ENCODE measurements at places on chromosomes 6 and 20.
A peak's percentile ranks its signal among the peaks of the same experiment; 100 is the strongest.

GRCh38 chr6:144340541-144341371, 55.6 kb downstream of the UTRN start:
- DNase-seq: no peak

GRCh38 chr6:155256122-155256795, 7.6 kb upstream of the CLDN20 start:
- no peak for DNase-seq

DNA sequence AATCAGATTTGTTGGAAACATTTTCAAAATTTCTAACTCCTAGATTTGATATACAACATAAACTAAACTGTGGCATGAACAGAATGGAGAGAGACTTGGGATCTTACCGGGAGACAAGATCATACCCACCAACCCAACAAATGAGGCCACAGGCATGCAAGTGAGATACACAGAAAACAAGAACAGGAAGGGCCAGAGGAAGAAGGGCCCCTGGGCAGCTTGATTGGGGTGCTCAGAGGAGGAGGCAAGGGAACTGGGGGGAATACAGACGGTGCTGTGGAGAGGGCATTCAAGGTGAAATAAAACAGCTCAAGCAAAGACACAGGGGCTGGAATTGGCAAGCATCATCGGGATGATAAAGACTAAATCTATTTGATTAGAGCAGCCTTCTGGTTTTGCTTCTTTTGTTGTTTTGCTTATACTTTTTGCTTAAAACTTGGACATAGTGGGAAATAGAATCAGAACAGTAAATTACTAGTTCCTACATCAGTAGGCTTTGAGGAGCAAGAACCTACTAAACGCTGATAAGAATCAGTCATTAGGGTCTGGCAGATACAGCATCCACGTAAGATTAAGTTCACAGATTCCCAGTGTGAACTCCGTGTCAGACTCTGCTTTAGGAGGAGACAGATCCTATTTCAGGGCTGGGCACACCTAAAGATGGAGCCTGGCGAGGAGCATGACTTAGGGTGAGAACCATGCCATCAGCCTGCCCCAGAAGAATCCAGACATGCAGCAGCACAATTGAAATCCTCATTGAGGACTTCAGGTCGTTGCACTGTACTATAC, 3.5 kb upstream of the RAMACL start:
- DNase-seq: no peak

DNA sequence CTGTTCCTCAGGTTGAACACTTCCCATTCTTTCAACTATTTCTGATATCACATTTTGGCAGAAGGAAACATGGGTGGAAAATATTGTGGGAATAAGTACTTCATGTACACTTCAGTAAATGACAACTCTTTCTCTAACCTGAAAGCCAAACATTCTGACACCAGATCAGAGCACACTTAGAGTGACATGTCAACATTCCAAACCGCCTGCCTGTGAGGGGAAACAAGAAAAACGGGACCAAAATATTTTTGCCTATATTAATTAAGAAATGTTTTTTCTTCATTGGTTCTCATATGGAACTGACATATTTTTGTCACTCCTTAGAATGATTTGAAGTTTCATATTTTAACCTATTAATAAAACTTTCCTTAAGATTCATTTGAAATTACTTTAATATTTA, 483.1 kb downstream of the MAFB start:
- DNase-seq: no peak

DNA sequence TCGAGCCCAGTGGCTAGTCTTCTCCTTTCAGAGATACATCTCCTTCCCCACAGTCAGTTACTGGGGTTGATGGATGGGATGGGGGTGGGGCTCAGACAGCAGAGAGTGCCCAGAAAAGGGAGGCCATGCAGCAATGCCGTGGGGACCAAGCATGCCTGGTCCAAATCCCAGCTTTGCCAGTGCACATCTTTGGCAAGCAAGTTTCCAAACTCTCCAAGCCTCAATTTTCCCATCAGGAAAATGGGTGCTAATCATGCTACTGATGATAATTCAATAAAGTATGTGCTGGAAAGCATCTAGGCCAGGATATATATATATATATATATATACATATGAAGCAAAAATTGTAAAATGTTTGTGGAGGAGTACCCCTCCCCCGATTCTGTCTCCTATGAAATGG, 78.9 kb downstream of the CD40 start:
- no peak for DNase-seq

DNA sequence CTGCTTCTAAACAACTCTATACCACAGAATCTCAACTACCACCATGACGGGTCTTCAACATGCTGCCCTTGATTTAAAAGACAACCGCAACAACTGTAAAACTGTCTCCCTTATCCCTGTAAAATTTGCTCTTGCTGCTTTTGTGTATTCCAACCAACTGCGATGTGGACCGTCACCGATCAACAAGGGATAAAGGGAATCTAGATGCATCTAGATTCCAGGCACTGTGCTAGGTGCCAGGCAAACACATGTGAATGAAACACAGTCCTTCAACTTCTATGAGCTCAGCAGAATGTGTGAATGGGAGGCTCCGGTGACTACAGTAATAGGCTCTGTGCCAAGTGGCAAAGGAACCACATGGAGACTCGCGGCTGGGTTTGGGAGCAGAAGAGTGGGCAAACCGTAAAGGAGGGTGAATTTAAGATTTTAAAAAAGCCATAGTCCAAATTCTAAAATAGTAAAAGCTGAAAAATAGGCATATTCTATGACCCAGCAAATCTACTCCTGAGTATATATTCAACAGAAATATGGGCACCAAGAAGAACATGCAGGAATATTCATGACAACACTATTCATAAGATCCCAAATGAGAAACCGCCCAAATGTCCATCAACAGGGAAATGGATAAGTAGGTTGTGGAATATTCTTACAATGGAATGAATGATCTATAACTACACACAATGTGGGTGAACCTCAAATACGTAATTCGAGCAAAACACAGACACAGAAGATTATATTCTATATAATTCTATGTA, 3.7 kb upstream of the PRND start:
- no peak for DNase-seq

DNA sequence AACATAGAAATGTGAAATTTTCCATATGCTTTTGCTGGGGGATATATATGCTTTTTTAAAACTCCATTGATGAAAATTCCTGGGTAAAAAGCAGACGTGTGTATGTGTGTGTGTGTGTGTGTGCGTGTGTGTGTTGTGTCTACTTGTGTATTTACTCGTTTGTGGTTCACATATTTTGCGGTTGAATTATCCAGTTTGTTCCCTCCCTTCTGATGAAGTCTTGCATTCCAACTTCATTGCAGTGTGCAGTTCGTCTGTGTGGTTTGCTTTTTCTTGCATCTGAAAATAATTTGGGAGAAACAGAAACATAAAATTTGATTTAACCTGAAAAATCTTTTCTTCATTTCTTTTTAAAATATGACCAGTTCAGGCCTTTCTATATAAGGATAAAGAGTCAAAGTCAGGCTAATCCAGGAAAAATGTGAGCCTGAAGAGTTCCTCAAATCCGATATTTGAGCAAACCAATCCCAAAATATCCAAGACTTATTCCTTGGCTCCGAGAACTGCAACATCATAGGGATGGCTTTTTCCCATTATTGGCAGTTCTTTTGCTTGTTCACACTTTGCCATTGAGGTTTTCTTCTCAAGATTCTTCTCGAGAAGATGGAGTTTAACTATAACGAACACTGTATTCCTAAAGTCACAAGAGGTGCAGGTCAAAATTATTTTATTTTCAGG, 202.2 kb upstream of the CCN2 start:
- DNase-seq: no peak

GRCh38 chr6:27693766-27694546, 218.2 kb downstream of the OR2B2 start:
- peak; percentile 40 for DNase-seq

DNA sequence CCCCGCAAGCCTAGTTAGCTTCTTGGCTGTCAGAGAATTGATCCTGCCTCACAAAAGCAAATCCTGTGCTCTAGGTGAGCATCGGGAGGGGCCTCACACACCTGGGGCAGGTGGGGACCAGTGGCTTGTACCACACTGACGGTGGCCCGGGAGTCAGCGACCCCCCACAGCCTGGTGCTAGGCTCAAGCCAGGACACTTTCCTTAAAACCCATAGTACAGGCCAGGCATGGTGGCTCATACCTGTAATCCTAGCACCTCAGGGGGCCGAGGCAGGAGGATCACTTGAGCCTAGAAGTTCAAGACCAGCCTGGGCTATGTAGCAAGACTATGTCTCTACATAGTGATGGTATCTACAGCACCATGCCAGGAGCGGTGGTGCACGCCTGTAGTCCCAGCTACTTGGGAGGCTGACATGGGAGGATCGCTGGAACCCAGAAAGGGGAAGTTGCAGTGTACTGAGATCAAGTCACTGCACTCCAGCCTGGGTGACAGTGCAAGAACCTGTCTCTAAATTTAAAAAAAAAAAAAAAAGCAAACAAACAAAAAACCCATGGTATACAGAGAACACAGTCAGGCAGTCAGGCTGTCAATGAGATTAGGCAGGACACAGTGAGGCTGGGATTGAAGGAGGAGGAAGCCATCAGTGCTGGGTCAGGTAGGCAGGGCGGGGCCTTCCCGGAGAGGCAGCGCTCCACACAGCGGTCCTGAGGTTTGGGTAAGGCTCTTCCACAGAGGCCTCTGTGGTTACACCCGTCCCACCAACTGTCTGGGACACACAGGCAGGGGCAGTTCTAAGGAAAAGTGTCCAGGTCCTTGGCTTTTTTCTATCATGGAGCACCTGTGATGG, 41.3 kb downstream of the SYNJ2 start:
- DNase-seq: no peak

- DNase-seq: no peak
Observed at GRCh38 chr6:146827216-146827928, 228.6 kb downstream of the ADGB start.

- no peak for DNase-seq
Observed at GRCh38 chr20:13717631-13718044, 67.1 kb downstream of the ESF1 start.

DNA sequence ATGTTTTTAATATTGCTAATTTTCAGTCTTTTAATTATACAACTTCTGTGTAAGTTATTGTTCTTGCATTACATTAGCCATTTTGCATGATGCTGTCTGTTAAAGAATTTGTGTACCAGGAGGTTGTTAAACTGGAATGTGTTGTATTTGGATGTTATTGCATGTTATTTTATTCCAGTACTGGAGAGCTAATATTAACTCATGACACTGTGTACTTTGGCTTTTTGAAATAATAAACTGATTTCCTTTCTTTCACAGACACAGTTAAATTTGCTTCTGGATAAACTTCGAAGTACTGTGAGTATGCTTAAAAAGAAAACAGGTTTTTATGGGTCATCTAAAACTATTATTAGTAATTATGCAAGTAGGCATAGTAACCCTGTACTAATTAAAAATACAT, 121.3 kb downstream of the MYO6 start:
- DNase-seq: no peak

DNA sequence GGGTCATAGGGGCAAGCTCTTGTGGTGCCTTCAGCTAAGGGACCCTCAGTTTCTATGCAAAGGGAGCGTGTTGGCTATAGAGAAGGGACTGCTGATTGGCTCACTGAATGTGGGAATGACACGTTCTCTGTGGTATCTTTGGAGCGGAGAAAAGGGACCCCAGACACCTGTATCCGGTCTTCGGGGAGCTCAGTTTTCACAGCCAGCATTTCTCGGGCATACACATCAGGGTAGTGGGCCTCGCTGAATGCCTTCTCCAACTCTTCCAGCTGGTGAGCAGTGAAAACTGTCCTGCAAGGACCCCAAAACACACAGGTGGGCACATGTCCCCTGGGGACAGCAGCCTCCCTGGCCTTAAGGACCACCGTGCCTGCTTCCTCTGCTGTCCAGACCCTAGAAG, 3.3 kb downstream of the VSX1 start:
- DNase-seq: no peak

All from NCI-H1092 (cell line).